ENCODE measurements at places on chromosomes 7 and 10.

GRCh38 chr10:12432402-12433189, 83.2 kb downstream of the CAMK1D start:
- no peak for DNase-seq

DNA sequence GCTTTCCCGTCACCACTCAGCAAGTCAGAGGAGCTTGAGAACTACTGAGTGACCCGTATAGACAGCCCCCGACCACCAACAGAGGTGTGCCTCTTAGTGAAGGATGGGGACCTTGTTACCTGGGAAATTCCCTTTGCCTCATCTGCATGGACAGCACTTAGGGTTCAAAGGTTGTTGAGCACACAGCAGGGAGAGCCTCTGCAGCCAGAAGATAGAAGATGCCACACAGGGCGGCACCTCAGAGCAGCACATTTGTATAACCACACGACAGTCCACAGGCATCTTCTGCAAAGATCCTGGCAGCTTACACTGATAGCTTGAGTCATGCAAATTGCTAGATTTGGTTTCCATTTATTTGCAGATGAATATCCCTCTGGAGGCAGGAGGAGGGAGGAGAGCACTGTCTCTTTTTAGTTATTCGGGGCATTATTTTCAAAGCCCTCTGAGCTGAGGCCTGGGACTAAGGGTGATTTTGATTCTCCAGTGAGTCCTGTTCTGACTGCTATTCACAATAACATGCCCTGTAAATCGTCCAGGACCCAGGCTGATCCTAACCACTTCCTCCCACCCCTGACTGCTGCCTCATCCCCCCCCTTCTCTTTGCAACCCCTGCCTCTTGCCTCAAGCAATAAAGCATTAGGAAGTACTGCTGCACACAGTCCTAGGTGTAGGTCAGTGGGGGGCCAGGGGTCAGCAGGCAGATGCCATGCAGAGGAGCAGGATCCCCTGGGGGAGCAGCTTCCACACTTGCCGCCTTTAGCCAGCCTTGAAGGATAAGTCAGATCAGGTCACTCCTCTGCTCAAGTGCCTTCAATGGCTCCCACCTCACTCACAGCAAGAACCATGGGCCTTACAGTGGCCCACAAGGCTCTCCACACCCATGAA, 24.6 kb upstream of the INMT start:
- DNase-seq = no peak

- no peak for DNase-seq
Measured at GRCh38 chr10:120833222-120833928, 17.8 kb upstream of the WDR11 start.

DNA sequence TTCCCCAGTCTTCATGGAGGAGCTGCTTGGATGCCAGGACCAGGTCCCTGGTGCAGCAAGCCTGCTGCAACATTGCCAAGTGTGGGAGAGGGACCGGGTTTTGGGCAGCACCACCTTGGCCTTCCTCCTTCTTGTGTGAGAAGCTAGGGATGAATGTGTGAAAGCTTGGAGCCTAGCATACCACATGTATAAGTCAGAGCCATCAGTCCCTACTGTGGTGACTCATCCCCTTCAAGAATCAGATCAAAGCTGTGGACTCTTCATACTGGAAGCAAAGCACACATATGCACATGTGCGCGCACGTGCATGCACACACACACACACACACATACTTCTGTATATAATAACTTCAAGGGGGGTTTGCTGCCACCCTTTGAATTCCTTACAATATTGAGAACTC, 527.8 kb downstream of the LRMDA start:
- no peak for DNase-seq

DNA sequence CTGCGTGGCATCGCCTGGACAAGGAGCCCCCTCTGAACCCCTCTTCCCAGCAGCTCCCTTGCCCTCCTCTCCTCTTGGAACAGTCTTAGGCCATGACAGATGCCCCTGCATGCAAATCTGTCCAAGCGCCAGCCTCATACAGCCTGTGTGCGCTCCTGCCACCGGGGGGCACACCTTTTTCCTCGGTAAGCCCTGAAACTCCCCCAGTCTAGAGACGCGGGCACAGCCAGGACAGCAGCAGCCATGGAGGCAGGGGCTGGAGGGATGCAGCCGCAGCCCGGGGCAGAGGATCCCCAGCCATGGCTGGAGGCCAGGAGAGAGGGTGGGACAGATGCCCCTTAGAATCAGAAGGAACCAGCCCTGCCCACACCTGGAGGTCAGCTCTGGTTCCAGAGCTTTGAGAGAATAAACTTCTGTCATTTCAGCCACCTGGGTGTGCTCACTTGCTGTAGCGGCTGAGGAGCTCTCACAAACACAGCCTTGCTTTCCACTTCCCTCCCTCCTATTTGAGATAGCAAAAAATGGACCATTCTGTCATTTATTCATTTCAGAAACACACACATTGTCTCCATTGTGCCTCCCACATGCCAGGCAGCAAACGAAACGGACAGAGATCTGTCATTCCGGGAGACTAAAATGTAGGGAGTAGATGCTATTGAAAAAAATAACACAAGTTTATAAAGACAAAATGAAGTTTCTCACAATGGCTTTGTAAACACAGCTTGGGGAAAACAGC, 241.5 kb downstream of the WDR37 start:
- DNase-seq = no peak

GRCh38 chr7:115672024-115672423, 358.5 kb downstream of the TFEC start:
- DNase-seq = no peak

DNA sequence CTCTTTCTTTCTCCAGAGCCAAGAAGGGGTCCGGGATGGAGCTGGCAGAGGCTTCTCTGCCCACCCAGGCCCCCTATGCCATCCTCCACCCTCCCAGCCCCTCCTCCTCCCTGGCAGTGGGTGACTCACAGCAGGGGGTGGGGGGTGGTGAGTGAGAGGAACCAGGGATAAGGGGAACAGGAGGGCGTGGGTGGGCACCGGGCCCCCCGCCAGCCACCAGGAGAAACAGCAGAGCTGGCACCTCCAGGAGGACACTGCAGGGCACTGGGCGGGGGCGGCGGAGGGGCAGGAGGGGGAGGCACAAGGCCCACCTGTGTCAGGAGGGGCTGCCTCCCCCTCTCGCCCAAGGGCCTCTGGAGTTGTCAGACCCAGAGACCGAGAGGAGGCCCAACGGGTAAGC, 56.0 kb downstream of the CAMK2B start:
- DNase-seq = no peak

DNA sequence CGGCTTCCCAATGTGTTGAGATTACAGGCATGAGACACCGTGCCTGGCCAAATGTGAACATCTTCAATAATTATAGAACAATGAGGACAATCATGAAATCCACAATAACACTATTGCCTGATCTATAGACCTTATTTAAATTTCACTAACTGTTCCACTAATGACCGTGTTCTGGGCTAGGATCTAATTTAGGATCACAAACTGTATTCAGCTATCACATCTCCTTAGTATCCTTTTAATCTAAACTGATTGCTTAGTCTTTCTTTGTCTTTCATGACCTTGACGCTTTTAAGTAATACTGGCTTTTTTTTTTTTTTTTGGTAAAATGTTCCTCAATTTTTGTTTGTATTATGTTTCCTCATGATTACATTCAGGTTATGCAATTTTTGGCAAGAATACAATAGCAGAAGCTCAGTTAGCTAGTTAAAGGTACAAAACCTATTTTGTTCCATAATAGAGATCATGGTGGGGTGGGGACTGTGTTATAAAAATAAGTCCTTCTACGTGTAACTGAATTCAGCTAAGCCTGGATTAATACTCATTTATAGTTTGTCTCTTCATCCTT, 158.4 kb downstream of the AOAH start:
- DNase-seq = no peak

GRCh38 chr7:40865441-40866233, 730.8 kb downstream of the SUGCT start:
- no peak for DNase-seq

DNA sequence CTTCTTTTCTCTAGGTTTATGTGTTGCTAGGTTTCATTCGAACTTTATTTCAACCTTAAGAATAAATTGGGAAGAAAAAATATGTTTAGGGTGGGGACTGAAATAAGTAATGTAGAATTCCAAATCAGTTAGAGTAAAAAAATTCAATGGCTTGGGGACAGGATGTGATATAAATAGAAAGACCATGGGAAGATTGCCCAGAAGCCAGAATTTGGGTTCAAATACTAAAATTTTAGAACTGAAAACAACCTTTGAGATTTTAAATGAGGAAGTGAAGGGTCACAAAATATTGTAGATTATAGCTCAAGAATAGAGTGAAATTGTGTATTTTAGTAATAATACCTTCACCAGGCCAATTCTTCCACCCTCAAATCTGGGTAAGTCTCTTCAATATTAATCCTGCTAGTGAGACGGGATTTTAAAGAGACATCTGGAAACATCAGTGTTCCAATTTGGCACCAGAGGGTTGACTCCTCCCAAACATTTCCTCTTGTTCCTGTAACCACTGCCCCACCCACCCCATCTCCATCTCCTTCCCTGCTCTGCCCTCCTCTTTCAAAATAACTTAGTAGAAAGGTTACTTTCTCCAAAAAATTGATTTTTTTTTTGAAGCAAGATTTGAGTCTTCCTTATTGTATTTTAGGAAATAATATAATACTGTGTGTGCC, 51.3 kb upstream of the FAM3C start:
- no peak for DNase-seq

DNA sequence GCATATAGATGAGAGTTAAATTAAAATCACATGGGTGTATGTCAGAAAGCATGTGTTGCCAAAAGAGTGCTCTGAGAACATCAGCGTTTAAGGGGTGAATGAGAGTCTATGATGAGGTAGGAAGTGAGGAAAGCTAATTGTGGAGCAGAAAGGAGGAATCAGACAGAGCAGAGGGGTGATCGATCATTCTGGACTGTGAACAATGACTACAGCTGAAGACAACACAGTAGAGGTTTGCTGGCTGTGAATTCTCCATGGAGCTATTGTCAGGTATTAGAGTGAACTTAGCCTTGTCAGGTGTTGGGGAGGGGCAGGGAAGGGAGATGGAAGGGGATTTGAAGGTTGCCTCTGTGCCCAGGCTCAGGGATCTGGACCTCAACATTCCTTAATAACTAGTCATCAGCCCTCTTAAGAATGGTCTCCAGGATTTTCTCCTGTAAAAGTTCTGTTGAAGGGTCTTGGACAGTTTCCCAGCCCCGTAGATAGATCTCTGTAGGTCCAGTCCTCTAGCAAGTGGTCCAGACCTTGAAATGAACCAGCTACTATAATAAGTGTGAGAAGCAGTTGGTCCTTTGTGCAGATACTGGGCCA, 57.1 kb downstream of the KIF5B start:
- DNase-seq = no peak

DNA sequence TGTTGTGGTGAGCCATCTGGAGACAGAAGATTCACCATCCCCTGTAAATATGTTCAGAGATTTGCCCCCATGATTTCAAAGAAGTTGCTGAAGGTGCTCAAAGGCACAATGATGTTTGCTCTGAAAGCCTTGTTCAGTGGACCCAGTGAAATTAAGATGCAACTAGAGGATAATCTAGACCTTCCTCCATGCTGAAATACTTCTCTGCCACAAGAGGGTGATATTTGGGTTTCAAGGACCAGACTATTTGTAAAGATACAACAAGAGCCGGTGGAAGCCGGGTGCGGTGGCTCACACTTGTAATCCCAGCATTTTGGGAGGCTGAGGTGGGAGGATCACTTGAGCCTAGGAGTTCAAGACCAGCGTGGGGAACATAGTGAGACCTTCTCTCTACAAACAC, 13.5 kb upstream of the MSRB2 start:
- DNase-seq = no peak

- DNase-seq = no peak
Measured at GRCh38 chr10:49049660-49050059, 65.7 kb downstream of the VSTM4 start.

DNA sequence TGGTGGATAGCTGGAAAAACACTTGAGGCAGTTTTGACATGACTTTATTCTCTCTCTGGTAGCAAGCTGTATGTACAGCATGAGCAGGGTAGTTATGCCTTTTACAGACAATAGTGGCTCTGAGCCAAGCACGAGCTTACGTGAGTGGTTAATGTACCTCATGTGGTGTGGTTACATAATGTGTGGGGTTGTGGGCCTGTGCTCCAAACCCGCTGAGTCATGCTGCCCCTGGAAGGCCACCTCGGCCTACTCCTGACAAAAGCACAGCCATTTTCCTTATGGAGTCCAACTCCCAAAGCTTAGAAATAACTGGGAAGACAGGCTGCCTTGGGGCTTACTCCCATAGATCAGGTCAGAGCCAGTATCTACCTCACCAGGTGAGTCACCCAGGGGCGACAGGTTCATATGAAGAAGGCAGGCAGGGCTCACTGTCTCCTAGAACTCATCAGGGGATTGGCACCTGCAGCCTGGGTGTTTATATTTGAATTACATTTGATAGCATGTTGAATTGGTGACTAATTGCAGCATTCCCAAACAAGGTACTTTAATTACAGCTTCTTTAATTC, 404.5 kb downstream of the ADRA2A start:
- no peak for DNase-seq

DNA sequence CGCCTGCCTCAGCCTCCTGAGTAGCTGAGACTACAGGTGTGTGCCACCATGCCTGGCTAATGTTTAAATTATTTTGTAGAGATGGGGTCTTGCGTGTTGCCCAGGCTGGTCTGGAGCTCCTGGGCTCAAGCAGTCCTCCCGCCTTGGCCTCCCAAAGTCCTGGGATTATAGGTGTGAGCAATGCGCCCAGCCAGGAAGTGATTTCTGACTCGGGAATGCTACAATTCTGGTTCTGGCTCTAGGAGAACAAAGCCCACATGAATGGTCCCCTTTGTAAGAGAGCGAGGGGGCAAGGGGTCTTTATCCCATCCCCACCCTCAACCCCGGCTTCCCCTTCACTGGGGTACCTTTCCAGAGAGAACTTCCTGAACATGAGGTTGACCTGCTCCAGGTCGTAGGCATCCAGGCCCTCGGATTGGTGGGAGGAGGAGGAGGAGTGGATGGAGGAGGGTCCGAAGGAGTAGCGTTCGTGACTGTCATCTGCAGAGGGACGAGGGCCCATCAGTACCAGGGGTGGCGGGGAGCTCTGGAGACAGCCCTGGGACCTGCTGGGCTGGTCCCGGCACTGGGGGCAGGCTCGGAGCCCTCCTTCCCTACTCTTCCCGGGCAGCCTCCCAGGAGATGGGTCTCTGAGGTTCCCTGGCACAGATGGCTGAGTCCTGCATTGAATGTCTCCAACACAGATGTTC, 79.9 kb upstream of the GNA12 start:
- DNase-seq = no peak

GRCh38 chr10:101066146-101066895, 4.5 kb downstream of the KAZALD1 start:
- DNase-seq = no peak

GRCh38 chr7:22386206-22386858, 29.4 kb upstream of the RAPGEF5 start:
- DNase-seq = no peak

DNA sequence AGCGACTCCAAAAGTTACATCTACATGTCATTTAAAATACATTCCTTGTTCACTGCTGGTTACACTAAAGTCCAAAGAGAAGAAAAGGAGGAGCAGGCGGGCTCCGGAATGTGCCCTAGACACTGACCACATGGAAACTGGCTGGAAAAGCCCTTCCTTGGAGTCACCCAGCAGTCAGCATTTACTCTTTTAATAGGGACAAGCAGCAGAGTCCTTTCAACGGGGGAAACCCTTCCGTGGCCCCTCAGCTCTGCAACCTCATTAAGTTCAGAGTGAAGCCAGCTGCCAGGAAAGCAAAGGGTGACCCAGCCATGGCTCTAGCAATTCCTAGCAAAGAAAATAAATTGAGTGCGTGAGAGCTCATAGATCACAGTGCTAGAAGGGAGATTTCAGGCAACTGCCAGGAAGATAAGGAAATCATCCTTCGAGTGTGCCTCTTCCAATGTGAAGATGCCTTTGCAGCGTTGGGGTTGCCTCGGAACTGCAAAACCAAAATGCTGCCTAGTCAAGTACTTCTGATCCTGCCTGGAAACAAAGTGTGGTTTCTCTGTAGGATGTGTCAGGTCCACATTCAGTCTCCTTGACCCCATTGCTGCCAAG, 101.6 kb downstream of the SORBS1 start:
- DNase-seq = no peak
